ENCODE measurements at places on chromosomes 6 and 20. TPM values are rescaled to one million over a fixed set of nuclear protein-coding genes. Genes with fewer than 3 reads are reported as not detected.

DNA sequence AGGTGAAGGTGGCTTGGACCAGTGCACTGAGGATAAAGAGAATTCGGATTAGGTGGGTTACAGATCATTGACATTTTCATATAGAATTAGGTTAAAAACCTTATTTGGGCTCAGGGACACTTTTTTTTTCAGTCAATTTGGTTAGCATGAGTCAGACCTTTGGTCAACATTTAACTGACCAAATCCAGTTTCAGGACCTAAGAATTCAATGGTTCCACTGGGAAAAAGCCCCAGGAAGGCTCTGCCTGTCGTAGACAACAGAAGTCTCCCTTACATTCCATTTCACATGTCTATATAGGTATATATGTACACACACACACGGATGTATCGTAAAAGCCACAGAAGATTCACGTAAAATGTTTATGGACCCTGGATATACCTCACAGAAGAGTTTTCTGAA lies 184.2 kb upstream of the RREB1 start:
- no peaks in the 10 kb centered on the region for H3K27me3 ChIP-seq
- no peaks in the 10 kb centered on the region for H3K4me1 ChIP-seq
- H3K36me3 ChIP-seq = no peaks in the 10 kb centered on the region
- no peak for DNase-seq

- H3K4me1 ChIP-seq = no peaks in the 10 kb centered on the region
- no peak overlapping the region for H3K27ac ChIP-seq
- no peak overlapping the region for H3K4me3 ChIP-seq
- H3K36me3 ChIP-seq = peaks cover 13% of the 10 kb centered on the region
- H3K27me3 ChIP-seq = no peaks in the 10 kb centered on the region
- DNase-seq = peak; percentile 9
These were observed 5.5 kb downstream of the ITCH start for GRCh38 chr20:34368547-34368946.

- H3K36me3 ChIP-seq = no peaks in the 10 kb centered on the region
- no peaks in the 10 kb centered on the region for H3K4me1 ChIP-seq
- H3K27ac ChIP-seq = no peak overlapping the region
- H3K27me3 ChIP-seq = no peaks in the 10 kb centered on the region
These were observed 15.3 kb upstream of the SRSF6 start for GRCh38 chr20:43442282-43442880.

DNA sequence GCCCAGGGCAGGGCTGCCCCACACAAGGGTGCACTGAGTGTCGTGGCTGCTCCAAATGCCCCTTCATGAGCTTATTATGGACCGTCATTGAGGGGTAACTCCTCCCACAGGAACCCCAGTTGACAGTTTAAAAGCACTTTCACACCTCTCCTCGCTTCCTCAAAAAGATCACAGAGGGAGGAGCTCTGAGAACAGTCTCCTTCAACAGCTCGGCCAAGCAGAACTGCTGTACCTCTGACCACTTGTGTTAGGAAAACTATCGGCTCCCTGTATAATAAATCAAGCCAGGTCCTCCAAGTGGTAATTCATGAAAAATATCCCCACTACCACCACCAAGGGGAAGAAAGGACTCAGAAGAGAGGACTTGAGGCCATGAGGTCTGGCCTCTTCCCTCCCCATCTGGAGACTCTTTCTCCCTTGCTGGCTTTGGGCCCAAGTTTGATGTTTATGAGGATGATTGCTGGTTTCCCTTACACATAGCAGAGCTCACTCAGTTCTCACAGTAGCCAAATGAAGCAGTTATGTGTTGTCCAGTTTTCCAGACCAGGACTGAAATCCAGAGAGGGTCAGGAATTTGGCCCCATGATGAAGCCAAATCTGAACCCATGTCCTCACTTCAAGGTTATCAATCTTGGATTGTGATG lies 8.7 kb downstream of the SNX21 start:
- no peak overlapping the region for H3K27ac ChIP-seq
- H3K4me3 ChIP-seq = no peak overlapping the region
- H3K36me3 ChIP-seq = peaks cover 2% of the 10 kb centered on the region
- H3K27me3 ChIP-seq = no peaks in the 10 kb centered on the region
- no peaks in the 10 kb centered on the region for H3K4me1 ChIP-seq
- no peak for DNase-seq

GRCh38 chr6:36025260-36025931 lies 955 bp upstream of the SLC26A8 start:
- H3K36me3 ChIP-seq = no peaks in the 10 kb centered on the region
- no peak for DNase-seq
- no peak overlapping the region for H3K27ac ChIP-seq
- no peaks in the 10 kb centered on the region for H3K4me1 ChIP-seq
- H3K4me3 ChIP-seq = no peak overlapping the region
- H3K27me3 ChIP-seq = no peaks in the 10 kb centered on the region

- H3K4me1 ChIP-seq = no peaks in the 10 kb centered on the region
- DNase-seq = no peak
- no peak overlapping the region for H3K27ac ChIP-seq
- no peak overlapping the region for H3K4me3 ChIP-seq
These were observed 27.4 kb upstream of the IGF2R start for GRCh38 chr6:159941286-159942113.

DNA sequence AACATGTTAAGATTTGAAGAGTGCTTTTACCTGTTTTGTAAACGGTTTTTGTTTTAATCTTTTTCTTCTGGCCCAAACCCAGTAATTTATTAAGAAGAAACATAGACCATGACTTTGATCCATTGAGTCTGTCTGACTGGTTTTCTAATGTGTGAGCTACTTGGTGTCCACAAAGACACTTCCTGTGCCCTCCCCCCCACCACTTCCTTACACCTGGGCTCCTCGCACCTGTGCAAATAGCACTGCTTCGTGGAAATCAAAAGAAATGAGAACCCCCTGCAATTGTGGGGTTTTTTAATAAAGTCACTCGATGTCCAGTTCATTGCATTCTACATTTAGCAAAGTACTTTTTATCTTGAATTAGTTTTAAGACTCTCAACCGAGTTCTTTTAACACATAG lies 65.5 kb downstream of the SMOC2 start:
- no peaks in the 10 kb centered on the region for H3K27me3 ChIP-seq
- H3K27ac ChIP-seq = no peak overlapping the region
- H3K4me1 ChIP-seq = no peaks in the 10 kb centered on the region
- H3K36me3 ChIP-seq = no peaks in the 10 kb centered on the region

- DNase-seq = no peak
- no peaks in the 10 kb centered on the region for H3K27me3 ChIP-seq
- H3K4me3 ChIP-seq = no peak overlapping the region
- H3K27ac ChIP-seq = no peak overlapping the region
- no peaks in the 10 kb centered on the region for H3K4me1 ChIP-seq
These were observed 79.8 kb downstream of the PRDM1 start for GRCh38 chr6:106165885-106166485.

DNA sequence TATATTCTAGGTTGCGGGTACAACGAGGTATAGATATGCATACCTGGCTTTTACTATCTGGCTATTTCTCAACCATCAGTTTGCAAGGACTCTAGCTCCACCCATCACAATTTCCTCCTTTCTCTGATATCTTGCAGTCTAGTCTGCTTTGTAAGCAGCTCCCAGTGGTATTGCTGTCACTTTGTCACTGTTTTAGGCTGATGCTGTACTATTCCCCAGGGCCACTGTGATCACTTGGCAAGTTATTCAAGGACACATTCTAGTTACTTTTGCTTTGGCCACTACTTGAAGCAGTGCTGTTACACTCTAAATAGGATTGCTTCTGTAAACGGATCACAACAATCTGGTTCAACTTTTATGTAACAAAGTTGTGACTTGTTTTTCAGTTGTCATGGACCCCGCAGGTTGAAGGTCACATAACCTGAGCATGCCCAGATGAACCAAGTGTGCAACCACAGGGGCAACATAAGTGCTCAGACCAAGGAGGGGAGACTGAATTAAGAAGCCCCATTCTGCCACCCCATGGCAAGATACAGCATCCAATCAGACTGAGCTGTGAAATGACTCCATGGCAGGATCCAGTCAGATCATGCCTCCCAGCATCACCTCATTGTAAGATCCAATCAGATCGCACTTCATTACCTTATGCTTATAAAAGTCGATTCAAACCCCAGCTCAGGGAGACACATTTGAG lies 588.4 kb upstream of the CITED2 start:
- no peak overlapping the region for H3K27ac ChIP-seq
- H3K4me1 ChIP-seq = peaks cover 2% of the 10 kb centered on the region
- no peak for DNase-seq
- no peaks in the 10 kb centered on the region for H3K27me3 ChIP-seq
- H3K36me3 ChIP-seq = no peaks in the 10 kb centered on the region

GRCh38 chr6:116672306-116672705 lies 3.7 kb upstream of the ZUP1 start:
- DNase-seq = no peak
- H3K27me3 ChIP-seq = no peaks in the 10 kb centered on the region
- no peaks in the 10 kb centered on the region for H3K4me1 ChIP-seq
- no peaks in the 10 kb centered on the region for H3K36me3 ChIP-seq
- no peak overlapping the region for H3K27ac ChIP-seq

DNA sequence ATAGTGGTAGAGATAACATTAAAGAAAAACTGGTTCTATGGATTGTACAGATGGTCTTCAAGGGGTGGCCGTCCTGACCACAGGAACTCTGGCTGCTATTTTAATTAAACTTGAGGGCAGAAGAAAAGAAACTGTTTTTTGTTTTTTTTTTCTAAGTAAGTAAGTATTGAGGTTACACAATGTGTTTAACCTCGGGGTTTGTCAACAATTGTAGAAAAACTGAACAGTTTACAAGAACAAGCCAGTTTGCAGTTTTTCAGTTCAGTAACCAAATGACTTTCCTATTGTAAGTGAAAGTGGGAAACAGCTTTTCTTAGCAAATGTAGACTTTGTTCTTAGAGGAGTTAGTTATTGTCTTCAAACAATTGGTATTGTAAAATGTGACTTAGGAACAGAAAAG lies 77.0 kb downstream of the PLCB1 start:
- H3K27me3 ChIP-seq = no peaks in the 10 kb centered on the region
- H3K4me3 ChIP-seq = no peak overlapping the region
- no peak for DNase-seq
- no peaks in the 10 kb centered on the region for H3K36me3 ChIP-seq
- peaks cover 3% of the 10 kb centered on the region for H3K4me1 ChIP-seq

DNA sequence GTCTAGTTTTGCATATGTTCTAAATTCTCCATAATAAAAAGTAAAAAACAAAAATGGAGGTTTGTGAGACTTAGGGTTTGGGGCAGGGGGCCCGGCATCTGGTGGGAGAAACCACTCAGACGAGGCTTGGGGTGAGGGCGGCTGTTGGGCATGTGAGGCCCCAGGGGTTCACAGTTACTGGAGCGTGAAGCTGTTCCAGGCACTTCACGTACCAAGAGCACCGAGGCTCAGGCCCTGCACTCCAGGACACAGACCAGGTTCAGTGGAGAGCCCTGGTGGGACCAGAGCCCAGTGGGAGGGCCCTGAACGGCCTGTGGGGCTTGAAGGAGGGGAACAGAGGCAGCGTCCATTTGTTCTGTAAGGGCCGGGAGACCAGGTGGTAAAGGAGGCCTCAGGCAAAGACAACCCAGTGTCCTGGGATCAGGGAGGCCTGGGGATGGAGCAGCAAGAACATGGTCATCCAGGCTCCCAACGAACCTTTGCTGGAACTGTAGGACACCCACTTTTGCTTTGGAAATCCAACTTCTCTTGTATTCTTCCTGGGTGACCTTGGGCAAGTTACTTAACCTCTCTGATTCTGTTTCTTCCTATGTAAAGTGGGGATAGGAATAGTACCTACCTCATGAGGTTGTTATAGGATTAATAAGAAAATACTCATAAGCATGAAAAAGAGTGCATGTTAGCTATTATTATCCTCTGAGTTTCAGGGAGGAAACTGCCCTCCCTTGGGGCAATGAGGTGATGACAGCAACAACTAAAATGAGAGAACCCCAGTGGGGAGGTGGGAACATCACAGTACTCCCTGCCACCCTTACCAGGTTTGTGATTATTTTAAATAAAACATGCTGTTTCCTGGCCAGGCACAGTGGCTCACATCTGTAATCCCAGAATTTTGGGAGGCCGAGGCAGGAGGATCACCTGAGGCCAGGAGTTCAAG lies 1.1 kb upstream of the FGD2 start:
- no peak overlapping the region for H3K27ac ChIP-seq
- no peak overlapping the region for H3K4me3 ChIP-seq
- no peaks in the 10 kb centered on the region for H3K36me3 ChIP-seq

- peak overlapping the region; percentile 52 for H3K4me3 ChIP-seq
- peak overlapping the region; percentile 88 for H3K27ac ChIP-seq
- H3K27me3 ChIP-seq = no peaks in the 10 kb centered on the region
- H3K36me3 ChIP-seq = no peaks in the 10 kb centered on the region
- peaks cover 13% of the 10 kb centered on the region for H3K4me1 ChIP-seq
These were observed 204.2 kb downstream of the BCAS1 start for GRCh38 chr20:53865901-53866793.

- H3K4me3 ChIP-seq = no peak overlapping the region
- no peak for DNase-seq
- H3K4me1 ChIP-seq = no peaks in the 10 kb centered on the region
- H3K27ac ChIP-seq = no peak overlapping the region
These were observed 69.5 kb upstream of the TASP1 start for GRCh38 chr20:13708234-13708633.

DNA sequence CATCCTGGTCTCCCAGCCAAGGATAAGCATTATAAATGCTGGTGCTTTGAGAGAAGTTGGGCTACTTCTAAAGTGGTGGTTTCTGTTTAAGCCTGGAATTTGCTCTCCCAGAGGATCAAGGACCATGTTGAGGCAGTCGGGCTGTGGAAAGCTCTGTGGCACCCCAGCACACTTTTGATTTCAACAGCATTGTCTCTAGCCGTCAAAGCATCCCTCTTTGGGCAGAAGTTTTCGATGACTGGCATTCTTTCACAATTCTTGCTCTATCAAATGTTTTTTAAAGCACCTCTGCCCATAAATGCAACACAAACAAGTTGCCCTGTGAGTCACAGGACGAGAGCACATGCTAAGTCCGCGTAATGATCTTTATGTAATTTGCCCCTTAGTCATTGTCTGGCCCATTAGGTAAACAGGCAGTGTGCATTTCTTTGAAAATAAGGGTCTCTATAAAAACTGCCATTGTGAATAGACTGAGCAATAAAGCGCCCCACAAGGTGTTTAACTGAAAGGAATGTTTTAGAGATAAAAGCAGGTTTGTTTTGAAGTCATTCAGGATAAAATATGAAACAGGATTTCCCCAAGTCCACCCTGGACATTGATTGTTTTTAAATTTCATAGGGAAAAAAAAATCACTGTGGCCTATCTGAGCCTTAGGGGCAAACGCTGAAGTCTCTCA lies 44.7 kb upstream of the FOXQ1 start:
- no peak for DNase-seq
- no peaks in the 10 kb centered on the region for H3K4me1 ChIP-seq
- H3K36me3 ChIP-seq = no peaks in the 10 kb centered on the region
- H3K4me3 ChIP-seq = no peak overlapping the region
- H3K27me3 ChIP-seq = no peaks in the 10 kb centered on the region
- no peak overlapping the region for H3K27ac ChIP-seq

Gene DHX16
- 30.5 TPM for total RNA-seq

Gene ZSWIM1
- 13.1 TPM for total RNA-seq

Gene CRYBG1
- 32.6 TPM for total RNA-seq

Gene TP53TG5
- total RNA-seq = not detected

Gene HEY2
- total RNA-seq = 10.7 TPM

All from kidney (tissue), 22 donors.